ENCODE measurements at places on chromosomes 12 and 14. TPM values are rescaled to one million over a fixed set of nuclear protein-coding genes. Genes with fewer than 3 reads are reported as not detected.
A peak's percentile ranks its signal among the peaks of the same experiment; 100 is the strongest.

DNA sequence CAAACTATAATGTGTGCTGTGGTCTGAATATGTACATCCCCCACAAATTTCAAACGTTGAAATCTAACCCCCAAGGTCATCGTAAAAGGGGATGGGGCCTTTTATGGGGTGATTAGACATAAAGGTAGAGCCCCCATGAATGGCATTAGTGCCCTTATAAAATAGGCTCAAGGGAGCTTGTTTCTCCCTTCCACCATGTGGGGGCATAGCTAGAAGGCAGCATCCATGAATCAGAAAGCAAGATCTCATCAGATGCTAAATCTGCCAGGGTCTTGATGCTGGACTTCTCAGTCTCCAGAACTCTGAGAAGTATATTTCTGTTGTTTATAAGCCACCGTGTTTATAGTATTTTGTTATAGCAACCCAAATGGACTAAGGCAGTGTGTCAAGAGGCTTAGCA, 33.4 kb upstream of the IGF1 start:
- H3K27ac ChIP-seq: no peak overlapping the region
- no peaks in the 10 kb centered on the region for H3K36me3 ChIP-seq
- peaks cover 5% of the 10 kb centered on the region for H3K27me3 ChIP-seq
- no peak overlapping the region for H3K4me3 ChIP-seq
- H3K4me1 ChIP-seq: peaks cover 9% of the 10 kb centered on the region

DNA sequence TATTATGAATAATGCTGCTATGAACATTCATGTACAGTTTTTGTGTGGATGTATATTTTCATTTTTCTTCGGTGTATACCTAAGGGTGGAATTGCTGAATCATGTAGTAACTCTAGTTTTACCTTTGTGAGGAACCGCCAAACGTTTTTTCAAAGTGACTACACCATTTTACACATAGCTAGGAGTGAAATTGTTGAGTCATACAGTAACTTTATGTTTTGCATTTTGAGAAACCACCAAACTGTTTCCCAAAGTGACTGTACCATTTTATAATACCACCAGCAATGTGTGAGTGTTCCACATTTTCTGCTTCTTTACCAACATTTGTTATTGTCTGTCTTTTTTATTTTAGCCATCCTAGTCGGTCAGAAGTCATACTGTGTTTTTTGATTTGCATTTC, 3.1 kb upstream of the TPH2 start:
- peaks cover 31% of the 10 kb centered on the region for H3K27me3 ChIP-seq
- no peak for DNase-seq
- no peaks in the 10 kb centered on the region for H3K36me3 ChIP-seq
- H3K27ac ChIP-seq: no peak overlapping the region
- H3K4me3 ChIP-seq: no peak overlapping the region
- no peaks in the 10 kb centered on the region for H3K4me1 ChIP-seq

GRCh38 chr12:2834581-2835491, at the start of gene NRIP2:
Gene NRIP2 (minus strand): TSS chr12:2835035. CDS start chr12:2834983, 52 bp downstream.
- peaks cover 17% of the 10 kb centered on the region for H3K36me3 ChIP-seq
- H3K4me1 ChIP-seq: no peaks in the 10 kb centered on the region
- no peak for DNase-seq

DNA sequence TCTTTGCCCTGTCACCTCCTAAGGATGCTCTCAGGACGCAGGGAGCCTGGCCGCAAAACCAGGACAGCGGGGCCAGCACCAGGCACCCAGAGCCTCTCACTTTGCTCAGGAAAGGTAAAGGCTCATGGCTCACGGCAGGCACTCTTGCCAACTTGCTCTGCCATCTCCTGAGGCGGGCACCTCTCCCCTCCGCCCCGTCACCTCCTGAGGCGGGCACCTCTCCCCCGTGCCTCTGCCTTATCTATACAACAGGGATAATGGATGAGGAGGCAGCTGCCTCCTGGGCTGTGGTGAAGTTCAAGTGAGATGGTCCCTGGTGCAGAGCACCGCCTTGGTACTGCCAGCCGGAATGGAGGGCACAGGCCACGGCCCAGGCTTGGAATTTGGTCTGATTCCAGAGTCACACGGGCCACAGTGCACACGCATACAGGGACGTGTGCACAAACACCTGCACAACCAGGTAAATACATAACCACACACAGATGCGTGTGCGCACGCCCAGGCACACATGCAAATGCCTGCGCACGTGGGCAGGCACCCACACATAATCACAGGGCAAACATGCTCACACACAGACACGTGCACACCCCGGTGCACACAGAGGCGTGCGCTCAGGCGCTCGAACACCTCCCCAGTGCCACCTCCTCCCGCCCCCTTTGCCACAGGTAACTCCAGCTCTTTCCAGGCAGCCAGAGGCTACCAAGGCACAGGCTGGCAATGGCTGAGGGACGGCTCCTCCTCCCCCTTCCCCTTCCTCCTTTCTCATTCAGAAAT, 11.6 kb downstream of the DEGS2 start:
- H3K4me1 ChIP-seq: peaks cover 38% of the 10 kb centered on the region
- H3K27ac ChIP-seq: peak overlapping the region; percentile 90
- H3K36me3 ChIP-seq: peaks cover 15% of the 10 kb centered on the region
- H3K4me3 ChIP-seq: peak overlapping the region; percentile 22
- H3K27me3 ChIP-seq: no peaks in the 10 kb centered on the region

DNA sequence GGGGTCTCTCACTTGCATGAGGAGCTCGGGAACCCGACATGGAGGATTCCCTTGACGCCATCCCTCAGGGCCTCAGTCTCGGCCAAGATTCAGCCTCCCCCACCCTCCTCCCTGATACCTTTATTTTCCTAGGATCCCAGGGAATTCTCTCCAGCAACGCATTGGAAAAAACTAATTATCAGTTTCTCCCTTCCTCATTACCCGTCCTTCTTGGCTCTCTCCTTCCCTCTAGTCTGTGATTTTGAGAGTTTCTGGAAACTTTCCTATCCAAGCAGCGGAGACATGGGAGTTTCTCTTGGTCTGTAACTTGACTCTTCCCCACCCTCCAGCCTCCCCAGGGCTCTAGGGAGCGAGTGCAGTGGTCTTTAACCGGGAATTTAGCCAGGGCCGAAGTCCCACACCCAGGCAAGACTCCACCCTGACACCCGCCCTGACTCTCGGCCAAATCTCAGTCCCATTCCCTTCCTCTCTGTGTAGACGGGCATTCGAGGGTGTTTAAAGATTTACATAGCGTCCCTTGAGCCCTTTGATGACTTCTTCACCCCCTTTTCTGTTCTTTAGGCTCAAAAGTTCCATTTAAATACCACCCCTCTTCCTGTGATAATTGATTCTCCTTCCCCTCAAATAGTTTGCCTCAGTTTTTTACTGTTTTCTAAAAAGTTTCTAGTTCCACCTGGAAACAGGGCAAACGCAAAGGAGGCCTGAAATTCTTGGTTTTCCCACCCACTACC, 6.7 kb downstream of the HOXC5 start:
- H3K4me3 ChIP-seq: no peak overlapping the region
- peaks cover 82% of the 10 kb centered on the region for H3K27me3 ChIP-seq
- DNase-seq: no peak
- peaks cover 17% of the 10 kb centered on the region for H3K4me1 ChIP-seq

KICS2 gene
- 9.9 TPM for total RNA-seq

TESPA1 gene
- 84.6 TPM for total RNA-seq

FKBP11 gene
- 48.7 TPM for total RNA-seq

All from activated CD8-positive, alpha-beta T cell treated with anti-CD3 and anti-CD28 coated beads, Interleukin-2, amount 10 ng/mL, durations not matched to agents 7 days and 5 days (primary cell).